Activated T-helper 2 cell treated with anti-CD3 and anti-CD28 coated beads, Interferon-gamma antibody, Interleukin-2, Interleukin-4, amounts not matched to agents 10 μg/mL and 5 μg/mL and 100 μg/mL, durations not matched to agents 14 hours and 24 hours and 36 hours (primary cell): ENCODE measurements at places on chromosomes 2 and 18. TPM values are rescaled to one million over a fixed set of nuclear protein-coding genes. Genes with fewer than 3 reads are reported as not detected.

The RNF125 gene
- 82.5 and 83.6 TPM in 2 replicates for total RNA-seq

DNA sequence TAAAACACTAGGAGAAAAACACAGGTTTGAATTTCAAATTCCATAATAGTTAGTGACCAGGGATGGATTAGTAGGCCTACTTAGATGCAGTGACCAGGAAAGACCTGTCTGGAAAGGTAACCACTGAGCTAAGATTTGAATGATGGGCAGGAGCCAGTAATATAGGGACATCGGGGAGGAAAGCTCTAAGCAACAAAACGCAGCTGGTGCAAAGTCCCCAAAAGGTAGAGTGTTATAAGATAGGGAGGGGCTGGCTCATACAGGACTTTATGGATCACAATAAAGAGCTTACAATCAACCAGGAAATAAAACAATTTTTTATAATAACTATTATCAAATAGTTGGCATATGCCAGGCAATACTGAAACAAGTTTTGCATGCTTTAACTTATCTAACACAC is 849.4 kb downstream of the LRRTM4 start:
- DNase-seq: no peak

DNA sequence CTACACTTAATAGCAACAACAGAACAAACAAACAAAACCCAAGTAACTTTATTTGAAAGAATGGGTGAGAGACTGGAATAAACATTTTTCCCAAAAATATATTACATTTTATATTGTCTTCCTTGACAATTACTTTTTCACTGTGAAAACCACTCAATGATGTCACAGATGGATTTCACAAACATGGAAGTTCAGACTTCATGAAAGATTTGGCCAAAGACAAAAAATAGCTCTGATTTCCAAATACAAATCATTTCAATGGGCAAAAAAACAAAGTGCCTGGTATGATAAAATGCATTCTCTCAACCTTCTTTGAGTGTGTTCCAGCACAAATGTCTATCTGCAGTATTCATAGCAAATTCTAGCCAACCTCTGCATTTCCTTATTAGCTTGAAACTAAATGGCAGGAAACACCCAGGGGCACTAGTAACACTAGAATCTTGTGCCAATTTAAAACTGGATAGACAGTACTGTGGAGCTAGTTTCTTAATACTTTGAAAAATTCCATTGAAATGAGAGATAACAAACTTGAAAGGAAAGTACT is 28.5 kb upstream of the NAPG start:
- no peak for DNase-seq

GRCh38 chr2:49154140-49154539 is at the start of gene FSHR:
Gene FSHR, minus strand, starts transcription at chr2:49154515. Its CDS starts 98 bp downstream, at chr2:49154417.
- DNase-seq: no peak

DNA sequence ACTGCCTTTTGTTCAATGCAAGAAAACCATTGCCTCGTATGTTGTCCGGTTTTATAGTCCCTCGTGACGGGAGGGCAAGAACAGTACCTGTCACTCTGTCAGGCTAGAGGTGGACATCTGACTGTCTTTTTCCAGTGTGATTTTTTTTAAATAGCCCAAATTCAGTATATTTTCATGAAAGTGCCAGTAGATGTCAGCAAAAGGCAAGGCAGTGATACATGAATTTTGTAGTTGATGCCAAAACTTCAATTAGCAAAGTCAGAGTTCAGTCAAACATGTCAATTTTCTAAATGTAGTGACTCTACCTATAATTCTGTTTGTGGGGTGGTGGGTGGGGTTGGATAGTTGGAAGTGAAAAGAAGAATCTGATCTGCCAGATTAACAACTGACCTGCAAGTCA is 296.0 kb upstream of the MC4R start:
- DNase-seq: no peak
